ENCODE measurements at places on chromosomes 12 and 14.

DNA sequence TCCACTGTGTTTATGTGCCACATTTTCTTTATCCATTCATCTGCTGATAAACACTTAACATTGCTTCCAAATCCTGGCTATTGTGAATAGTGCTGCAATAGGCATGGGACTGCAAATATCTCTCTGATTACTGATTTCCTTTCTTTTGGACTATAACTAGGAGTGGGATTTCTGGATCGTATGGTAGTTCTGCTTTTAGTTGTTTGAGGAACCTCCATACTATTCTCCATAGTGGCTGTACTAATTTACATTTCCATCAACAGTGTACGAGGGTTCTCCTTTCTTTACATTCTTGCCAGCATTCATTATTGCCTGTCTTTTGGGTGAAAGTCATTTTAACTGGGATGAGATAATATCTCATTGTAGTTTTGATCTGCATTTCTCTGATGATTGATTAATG lies 47.6 kb downstream of the TAOK3 start:
- DNase-seq, result no peak

GRCh38 chr12:5399266-5399665 lies 32.6 kb upstream of the NTF3 start:
- DNase-seq, result no peak

DNA sequence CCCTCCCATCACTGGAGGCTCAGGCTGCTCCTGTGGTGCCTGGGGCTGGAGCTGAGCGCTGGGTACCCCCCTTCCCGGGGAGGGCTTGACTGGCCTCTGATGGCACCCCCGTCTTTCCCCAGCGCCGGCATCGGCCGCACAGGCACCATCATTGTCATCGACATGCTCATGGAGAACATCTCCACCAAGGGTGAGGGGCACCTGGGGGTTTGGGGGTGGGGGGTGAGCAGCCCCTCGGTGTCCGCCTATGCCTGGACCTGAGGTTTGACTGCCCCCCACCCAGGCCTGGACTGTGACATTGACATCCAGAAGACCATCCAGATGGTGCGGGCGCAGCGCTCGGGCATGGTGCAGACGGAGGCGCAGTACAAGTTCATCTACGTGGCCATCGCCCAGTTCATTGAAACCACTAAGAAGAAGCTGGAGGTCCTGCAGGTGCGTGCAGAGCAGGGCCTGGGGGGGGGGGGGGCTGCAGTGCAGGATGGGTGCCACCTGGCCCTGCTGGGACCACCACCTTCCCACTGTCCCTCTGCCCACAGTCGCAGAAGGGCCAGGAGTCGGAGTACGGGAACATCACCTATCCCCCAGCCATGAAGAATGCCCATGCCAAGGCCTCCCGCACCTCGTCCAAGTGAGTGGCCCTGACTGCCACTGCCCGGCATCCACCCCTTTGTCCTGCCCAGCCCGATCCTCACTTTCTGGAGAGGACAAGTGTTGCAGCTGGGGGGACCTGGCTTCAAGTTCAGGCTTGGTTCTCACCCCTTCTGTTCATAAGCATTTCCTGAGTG lies 8.8 kb downstream of the PTPN6 start:
- DNase-seq, result no peak

DNA sequence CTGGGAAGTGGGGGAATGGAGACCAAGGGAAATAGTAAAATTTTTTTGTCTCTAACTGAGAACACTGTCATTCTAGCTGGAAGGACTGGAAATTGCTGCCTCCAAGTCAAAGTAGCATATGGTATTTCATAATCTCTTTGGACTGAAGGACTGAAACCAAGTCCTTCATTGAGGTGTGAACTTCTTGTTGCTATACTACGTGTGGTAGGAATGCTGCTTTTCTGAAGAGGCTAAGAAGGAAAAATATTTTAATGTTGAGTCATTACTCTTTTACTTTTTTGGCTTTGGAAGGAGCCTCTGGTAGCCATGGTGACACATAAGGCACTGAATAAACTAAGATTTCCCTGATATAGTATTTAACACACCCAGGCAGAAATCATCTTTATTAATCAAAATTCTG lies 465.4 kb downstream of the NPAS3 start:
- no peak for DNase-seq

All from activated CD4-positive, alpha-beta T cell treated with anti-CD3 and anti-CD28 coated beads, Interleukin-2, amount 50 U/mL, for 16 hours (primary cell).